ENCODE measurements at places on chromosomes 5 and 9.

DNA sequence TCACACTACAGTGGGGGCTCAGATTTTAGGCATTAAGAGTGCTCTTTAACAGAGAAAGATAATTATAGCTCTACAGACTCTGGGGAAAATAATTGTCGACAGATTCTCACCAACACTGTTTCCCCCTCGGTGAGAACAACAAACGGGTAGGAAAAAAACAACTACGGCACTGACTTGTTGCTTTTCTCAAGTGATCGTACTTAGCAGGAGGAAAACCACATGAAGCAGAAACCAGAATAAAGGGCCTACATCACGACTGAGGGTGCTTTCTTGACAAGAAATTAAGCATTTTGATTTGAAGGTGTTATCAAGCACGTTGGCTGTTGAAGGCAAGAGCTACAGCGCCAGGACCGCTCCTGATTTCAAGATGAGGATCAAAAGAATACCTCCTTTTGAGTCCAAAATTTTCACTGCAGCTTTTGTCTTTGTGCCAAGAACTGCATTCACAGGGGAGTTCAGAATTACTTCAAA, 27.2 kb upstream of the CER1 start:
- DNase-seq: no peak

DNA sequence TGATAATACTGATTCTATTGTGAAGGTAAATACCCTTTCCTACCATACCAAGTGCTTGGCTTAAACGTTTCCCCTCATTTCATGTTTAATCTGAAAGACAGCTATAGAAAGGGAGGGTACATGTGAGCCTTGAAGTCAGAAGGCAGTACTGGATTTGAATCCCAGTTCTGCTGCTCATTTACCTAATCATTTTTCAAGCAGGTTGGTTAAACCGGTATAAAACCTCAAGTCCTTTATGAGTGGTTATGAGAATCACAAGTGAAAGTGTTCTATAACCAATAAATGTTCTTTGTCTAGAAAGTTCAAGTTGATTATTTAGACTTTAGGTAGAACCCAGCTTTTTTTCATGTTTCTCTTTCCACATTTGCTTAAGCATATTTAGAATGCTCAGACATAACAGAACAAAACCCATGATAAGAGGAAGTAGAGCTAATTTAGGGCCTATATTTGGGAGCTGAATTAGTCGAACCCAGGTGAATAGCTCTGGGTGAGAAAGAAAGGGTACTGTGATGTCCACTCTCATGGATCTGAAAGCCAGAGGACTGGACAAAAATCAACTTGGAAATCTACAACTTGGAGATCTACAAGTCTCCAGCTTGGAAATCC, 29.7 kb upstream of the F2RL2 start:
- no peak for DNase-seq

DNA sequence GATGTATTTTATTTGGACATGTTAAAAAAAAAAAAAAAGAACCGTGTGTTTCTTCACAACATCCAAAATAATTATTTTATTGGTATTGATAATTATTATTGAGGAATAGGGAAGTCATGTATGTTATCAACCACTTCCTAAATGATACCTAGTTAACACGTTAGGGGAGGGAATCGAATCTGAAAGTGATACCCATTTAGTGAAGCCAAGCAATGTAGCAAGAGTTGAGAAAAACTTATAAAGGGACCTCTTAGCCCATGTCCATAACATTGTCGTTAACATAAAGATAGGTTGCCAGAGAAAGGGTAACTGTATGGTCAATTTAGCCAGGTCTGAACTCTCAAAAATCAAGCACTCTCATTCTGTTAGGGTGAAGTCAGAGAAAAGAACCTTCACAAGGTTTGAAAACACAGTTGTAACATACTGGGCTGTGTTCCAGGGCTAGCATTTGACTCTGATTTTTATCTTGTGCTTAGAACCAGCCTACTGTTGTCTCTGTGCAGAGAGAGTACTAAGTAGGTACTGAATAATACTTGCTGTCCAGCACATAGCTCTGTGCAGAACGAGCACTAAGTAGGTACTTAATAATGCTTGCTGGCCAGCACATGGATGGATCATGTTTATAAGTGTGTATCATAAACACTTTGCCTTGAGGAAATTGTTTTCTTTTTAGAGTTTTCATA, 60.4 kb downstream of the GHR start:
- DNase-seq: no peak

DNA sequence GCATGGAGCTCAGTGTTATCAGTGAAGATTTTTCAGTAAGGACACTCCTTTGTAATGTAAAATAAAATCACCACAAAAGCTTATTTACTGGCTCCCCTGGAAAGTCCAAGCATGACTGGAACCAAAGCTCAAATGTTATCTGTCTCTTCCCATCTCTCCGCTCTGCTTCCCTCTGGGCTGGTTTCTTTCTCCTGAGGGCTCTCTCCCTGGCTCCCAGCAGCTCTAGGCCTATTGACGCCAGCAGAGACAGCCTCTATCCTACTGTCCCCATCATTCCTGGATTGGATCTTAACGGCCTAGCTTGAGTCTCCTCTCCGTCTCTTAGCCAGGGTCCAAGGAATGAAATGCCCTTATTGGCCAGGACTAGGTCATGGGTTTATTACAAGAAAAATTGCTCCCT, 86.1 kb downstream of the TMEM167A start:
- DNase-seq: no peak

Data from stimulated activated CD4-positive, alpha-beta T cell treated with anti-CD3 and anti-CD28 coated beads, Interleukin-4, amount 100 ng/mL, for 24 hours (primary cell).